ENCODE measurements at places on chromosomes 2 and 18.

GRCh38 chr18:11284811-11285210 is 135.4 kb upstream of the PIEZO2 start:
- DNase-seq: no peak

DNA sequence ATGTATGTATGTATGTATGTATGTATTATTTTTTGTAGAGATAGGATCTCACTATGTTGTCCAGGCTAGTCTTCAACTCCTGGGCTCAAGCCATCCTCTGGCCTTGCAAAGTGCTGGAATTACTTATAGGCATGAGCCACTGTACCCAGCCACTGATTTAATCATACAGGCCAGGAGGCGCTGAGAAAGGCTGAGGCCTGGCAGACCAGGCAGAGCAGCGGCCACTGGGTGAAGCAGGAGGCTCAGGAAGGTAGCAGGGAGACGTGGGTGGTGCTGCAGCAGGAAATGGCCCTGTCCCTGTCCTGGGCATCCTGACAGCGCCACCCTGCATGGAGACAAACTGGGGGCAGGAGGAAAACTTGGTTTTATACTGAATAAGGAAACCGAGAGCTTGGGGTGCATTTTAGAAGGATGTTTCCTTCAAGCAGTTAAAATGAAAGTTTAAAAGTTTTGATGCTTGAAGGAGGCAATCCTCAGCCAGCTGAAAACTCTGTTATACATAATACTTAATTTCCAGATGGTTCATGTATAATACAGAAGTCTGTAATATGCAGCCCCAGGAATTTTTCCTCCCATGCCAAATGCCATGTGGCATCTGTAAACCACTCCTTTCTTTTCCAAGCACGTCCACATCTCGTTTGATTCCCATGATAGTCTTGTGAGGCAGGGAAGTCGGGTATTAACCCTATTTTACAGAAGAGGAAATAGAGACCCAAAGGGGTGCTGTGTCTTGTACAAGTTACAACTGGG is 182.4 kb downstream of the CELF4 start:
- no peak for DNase-seq

DNA sequence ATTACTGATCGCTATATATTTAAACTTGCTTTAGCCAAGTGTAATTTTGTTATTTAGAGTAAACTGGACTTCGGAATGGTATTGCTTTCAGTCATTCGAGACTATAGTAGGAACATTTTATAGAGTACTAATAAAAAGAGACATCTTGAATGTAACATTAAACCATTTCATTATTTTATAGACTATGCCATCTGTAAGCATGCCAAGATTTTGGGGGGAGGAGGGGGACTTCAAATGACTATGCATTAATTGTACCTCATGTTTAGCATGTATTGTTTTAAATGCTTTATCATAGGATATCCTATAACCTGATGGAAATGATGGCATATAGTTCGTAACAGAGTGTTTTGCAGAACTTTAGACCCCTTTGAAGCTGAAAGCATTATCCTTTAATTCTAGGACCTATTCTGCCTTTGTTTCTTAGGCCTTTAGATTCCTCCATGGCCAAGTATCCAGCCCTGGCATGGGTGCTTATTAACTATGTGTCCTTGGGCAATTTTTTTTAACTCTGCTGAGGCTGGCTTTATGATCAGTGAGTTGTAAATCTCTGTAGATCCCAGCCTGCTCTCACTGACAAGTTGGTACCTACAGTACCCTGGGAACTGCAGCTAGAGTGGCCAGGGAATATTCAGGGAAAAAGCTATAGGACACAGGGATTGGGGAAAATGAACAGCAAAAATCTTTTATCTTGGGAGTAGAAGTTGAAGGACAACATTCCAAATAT is 93.4 kb downstream of the PARD3B start:
- DNase-seq: no peak

DNA sequence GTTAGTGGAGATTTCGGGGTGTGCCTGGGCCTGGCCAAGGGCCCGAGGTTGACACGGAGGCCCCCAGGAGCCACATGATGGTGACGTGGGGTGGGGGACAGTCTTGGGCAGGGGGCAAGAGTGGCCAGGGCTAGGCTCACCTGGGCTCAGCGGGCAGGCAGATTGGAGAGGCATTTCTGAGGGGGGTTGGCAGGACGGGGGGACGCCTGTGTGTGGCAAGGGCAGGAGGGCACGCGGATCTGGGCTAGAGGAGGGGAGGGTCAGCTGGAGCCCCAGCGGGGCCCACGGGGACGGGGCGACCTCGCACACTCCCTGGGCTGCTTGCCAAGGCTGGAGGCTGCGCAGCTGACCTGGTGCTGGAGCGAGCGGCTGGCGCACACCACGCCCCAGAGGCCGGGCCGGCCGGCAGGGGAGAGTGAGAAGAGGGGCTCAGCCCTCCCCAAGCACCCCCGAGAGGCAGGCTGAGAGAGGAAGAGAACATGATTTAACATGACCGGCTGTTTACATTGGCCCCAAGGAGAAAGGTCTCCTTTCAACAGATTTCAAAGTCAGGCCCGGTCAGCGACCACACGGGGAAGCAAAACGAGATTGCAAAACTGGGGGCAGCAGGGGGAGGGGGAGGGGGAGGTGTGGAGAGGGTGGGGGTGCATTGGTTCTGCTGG is 38.0 kb upstream of the SNED1 start:
- DNase-seq: no peak

GRCh38 chr2:161206471-161207032 is 46.3 kb downstream of the TANK start:
- no peak for DNase-seq

DNA sequence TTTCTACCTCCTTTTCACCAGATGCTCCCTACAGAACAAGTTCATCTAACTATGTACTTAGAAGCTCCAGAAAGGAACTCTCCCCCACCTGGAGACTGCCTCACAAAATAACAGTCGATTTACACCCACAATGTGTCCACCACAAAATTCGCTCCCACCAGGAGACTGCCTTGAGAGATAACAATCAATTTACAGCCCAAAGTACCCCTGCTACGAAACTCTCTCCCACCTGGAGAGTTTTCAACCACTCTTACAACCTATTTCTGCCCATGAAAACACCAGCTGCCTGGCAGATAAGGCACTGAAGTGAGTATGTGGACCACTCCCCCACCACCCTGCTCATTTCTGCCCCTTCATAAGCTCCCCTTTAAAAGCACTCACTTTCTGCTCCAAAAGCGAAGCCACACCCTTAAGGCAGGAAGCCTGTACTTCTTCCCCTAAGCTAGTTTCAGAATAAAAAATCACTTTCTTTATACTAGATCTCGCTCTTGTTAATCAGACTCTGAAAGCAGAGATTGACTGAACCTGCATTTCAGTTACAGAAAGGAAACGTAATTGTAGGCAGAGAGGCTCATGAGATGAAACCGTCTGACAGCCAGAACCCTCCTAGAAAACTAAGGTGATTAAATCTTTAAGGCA is 94.4 kb upstream of the RBBP8 start:
- no peak for DNase-seq

GRCh38 chr2:181485638-181485946 is 28.4 kb downstream of the ITGA4 start:
- no peak for DNase-seq

GRCh38 chr2:186641807-186642321 is 52.0 kb upstream of the FAM171B start:
- DNase-seq: peak; percentile 18

DNA sequence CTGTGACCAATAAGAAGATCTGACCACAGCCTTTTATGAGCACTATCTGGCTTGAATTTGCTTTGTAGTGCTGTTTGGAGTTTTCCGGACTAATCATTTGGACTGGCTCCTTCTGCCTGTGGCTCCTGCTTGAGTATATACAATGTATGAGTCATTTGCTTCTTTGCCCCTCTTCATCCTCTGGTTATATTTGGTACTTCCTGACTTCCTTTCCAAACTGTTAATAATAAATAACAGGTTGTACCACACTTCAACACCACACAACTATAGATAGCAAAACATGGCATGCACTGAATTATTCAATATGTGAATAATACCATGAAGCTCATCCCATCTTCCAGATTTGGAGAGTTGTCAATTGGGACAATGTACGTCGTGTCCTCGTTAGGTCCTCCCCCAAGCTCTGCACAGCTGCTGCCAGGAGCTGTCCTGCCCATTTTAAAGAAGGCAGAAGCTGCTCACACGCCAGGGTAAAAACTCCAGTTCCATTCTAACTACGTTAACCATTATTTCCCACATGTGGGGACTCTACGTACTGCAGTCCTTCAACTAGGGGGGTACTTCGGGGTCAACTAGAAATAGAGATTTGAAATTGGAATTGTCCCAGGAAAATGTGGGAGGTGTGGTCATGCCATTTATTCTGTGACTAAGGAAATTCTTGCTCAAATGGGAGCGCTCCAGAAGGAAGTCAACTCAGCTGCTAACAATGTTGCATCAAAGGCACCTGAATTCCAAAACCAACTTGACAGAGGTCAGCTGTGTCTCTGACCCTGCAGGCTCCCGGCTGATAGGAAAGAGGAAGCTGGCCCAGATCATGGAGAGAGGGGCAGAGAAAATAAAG is 38.1 kb downstream of the ST8SIA5 start:
- DNase-seq: no peak

DNA sequence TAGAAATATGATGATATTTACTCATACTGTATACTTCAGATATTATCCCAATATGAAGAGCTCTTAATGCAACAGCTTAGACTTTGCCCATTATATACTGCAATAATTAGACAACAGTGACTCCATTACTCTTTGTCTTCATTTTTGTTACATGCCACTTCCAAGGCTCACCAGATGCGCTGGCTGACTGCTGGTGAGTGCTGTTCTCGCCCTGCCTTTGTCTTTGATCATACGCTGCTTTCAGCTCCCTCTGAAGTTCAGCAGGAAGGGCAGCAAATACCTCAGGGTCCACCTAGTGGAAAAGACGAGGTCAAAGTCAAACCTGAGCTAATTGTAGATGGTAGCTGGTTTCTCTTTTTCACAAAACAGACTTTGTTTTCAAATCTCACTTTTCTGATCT is 66.3 kb downstream of the EIF5B start:
- DNase-seq: no peak

GRCh38 chr2:221929259-221929658 is 357.2 kb upstream of the EPHA4 start:
- DNase-seq: no peak

GRCh38 chr2:113281910-113282746 is 3.4 kb upstream of the PAX8 start:
- DNase-seq: no peak

DNA sequence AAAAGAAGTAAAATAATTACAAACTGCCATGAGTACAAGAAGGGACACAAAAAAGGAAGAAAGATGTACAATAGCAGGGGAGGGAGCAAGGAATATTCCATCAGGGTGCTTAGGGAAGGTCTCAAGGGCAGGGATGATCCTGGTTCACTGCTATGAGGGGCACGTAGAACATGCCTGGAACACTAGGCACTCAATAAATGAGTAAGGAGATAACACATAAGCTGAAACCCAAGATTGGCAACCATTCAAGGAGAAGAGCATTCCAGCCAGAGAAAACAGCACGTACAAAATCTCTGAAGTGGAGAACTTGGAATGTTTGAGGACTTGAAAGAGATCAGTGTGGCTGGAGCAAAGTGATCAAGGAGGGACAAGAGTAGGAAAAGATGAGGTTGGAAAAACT is 103.2 kb downstream of the FAM161A start:
- no peak for DNase-seq

GRCh38 chr18:23067236-23067635 is 68.0 kb upstream of the CABLES1 start:
- no peak for DNase-seq

DNA sequence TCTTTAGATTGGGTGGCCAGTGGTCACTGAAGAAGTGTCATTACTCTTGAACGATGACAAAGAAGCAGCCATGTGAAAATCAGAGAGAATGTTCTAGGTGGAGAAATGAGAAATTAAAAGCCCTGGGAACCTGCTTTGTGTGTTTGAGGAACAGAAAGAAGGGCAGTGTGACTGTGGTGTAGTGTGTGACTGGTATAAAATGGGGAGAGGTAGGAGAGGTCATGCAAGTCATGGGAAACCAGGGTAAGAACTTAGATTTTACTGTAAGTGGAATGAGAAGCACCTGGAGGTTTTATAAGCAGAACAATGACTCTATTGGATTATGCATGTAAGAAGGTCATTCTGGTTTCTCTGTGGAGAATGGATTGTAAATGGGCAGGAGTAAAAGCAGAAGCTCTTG is 12.2 kb downstream of the ICOS start:
- DNase-seq: no peak
